Hepatocyte (in vitro differentiated cells): ENCODE measurements at places on chromosomes 5 and 9. TPM values are rescaled to one million over a fixed set of nuclear protein-coding genes. Genes with fewer than 3 reads are reported as not detected.

Gene NDUFS4
- 117 and 150 TPM in 2 replicates for polyA plus RNA-seq

Gene ACOT12
- 2.9 and 5.3 TPM in 2 replicates for polyA plus RNA-seq

Gene MYOT
- polyA plus RNA-seq = not detected in 2 replicates

Gene DENND1A
- 28.0 and 28.9 TPM in 2 replicates for polyA plus RNA-seq

Gene KIAA0825
- 2.1 and 2.7 TPM in 2 replicates for polyA plus RNA-seq

Gene SPATA31C1
- not detected in 2 replicates for polyA plus RNA-seq

Gene APBA1
- polyA plus RNA-seq = 1.2 and 1.5 TPM in 2 replicates

Gene GPR150
- polyA plus RNA-seq = 1.0 and 1.3 TPM in 2 replicates

Gene ESM1
- 0.16 and 1.5 TPM in 2 replicates for polyA plus RNA-seq

Gene NPR3
- 3.6 and 6.9 TPM in 2 replicates for polyA plus RNA-seq

- DNase-seq = no peak
- peak overlapping the region; percentile 39 for H3K27ac ChIP-seq
- H3K4me1 ChIP-seq = peaks cover 41% of the 10 kb centered on the region
- H3K4me3 ChIP-seq = no peak overlapping the region
- peaks cover 13% of the 10 kb centered on the region for H3K27me3 ChIP-seq
Measured at GRCh38 chr5:132808866-132809265, 4.2 kb upstream of the SOWAHA start.

GRCh38 chr5:142797420-142797819 is 27.2 kb downstream of the ARHGAP26 start:
- H3K36me3 ChIP-seq = no peaks in the 10 kb centered on the region
- H3K4me1 ChIP-seq = peaks cover 18% of the 10 kb centered on the region
- H3K27me3 ChIP-seq = no peaks in the 10 kb centered on the region
- no peak overlapping the region for H3K27ac ChIP-seq
- DNase-seq = no peak
- no peak overlapping the region for H3K4me3 ChIP-seq

GRCh38 chr9:133370685-133371084 is 5.2 kb downstream of the SURF4 start:
- H3K27me3 ChIP-seq = no peaks in the 10 kb centered on the region
- DNase-seq = no peak
- H3K4me1 ChIP-seq = peaks cover 38% of the 10 kb centered on the region
- no peaks in the 10 kb centered on the region for H3K36me3 ChIP-seq
- H3K4me3 ChIP-seq = no peak overlapping the region

- no peak overlapping the region for H3K27ac ChIP-seq
- no peak overlapping the region for H3K4me3 ChIP-seq
- H3K36me3 ChIP-seq = no peaks in the 10 kb centered on the region
- H3K27me3 ChIP-seq = no peaks in the 10 kb centered on the region
- DNase-seq = no peak
Measured at GRCh38 chr5:135235551-135236227, 163.3 kb downstream of the MACROH2A1 start.

GRCh38 chr5:110840347-110840960 is 101.6 kb downstream of the SLC25A46 start:
- no peak overlapping the region for H3K4me3 ChIP-seq
- no peak for DNase-seq
- no peak overlapping the region for H3K27ac ChIP-seq
- no peaks in the 10 kb centered on the region for H3K27me3 ChIP-seq

DNA sequence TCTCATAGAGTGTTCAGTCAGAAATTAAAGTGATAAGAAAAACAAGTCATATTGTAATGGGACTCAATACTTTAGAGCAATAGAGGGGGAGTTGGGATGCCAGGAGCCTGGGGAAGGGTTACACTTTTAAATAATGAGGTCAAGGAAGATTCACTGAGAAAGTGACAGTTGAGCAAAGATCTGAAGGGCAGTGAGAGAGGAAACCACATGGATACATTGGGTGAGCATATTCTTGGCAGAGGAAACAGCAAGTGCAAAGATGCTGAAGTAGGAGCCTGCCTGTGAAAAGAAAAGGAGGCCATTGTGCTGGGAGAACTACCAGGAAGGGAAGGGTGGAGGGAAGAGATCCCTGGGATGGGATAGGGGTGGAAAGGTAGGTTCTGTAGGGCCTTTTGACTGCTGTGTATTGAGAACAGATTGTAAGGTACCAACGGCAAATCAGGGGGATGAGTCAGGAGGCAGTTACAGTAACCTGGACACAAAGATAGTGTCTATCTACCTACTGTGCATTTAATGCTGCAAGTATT is 79.4 kb downstream of the PAM start:
- H3K36me3 ChIP-seq = no peaks in the 10 kb centered on the region
- H3K27ac ChIP-seq = no peak overlapping the region
- DNase-seq = no peak
- no peak overlapping the region for H3K4me3 ChIP-seq

DNA sequence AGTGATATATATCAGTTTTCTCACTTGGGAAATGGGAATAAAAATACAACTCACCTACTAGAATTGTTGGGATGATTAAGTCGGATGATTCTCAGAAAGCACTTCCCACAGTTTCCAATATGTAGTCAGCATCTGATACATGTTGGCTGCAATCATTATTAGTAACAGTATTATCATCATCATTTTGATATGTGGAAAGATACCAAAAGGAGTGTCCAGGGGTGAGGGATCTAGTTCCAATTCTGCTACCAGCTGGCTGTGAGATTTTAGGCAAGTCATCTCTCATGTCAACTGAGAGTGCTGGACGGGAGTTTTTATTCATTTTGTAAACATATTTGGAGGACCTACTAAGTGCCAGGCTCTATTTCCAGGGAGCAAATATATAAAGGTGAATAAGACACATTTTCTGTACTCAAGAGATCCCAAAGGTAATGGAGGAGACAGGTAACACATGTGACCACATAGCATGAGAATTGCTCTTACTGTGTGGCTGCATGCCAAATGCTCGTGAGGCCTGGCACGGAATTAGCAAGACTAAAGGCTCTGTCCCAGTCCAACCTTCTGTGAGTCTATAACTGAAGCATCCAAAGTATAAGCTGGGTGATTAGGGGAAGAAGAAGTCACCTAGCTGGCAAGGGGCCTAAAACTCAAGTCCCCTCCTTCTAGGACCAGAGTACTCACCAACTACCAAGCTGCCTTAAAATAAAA is 83.0 kb downstream of the GRIA1 start:
- no peaks in the 10 kb centered on the region for H3K4me1 ChIP-seq
- no peak overlapping the region for H3K4me3 ChIP-seq
- H3K36me3 ChIP-seq = no peaks in the 10 kb centered on the region
- H3K27ac ChIP-seq = no peak overlapping the region
- H3K27me3 ChIP-seq = no peaks in the 10 kb centered on the region

- DNase-seq = no peak
- no peak overlapping the region for H3K27ac ChIP-seq
- no peak overlapping the region for H3K4me3 ChIP-seq
Measured at GRCh38 chr5:144087576-144087975, 82.9 kb downstream of the YIPF5 start.

GRCh38 chr9:132408521-132408920 is 1.5 kb upstream of the CFAP77 start:
- peaks cover 40% of the 10 kb centered on the region for H3K27me3 ChIP-seq
- DNase-seq = peak; percentile 22
- no peak overlapping the region for H3K27ac ChIP-seq
- H3K36me3 ChIP-seq = no peaks in the 10 kb centered on the region
- peaks cover 22% of the 10 kb centered on the region for H3K4me1 ChIP-seq

GRCh38 chr9:30035761-30036160 is 2348.7 kb upstream of the ACO1 start:
- DNase-seq = no peak
- H3K27ac ChIP-seq = no peak overlapping the region
- H3K4me3 ChIP-seq = no peak overlapping the region
- no peaks in the 10 kb centered on the region for H3K27me3 ChIP-seq
- no peaks in the 10 kb centered on the region for H3K36me3 ChIP-seq

GRCh38 chr9:86721843-86722705 is 225.2 kb downstream of the GAS1 start:
- H3K4me1 ChIP-seq = peaks cover 13% of the 10 kb centered on the region
- no peaks in the 10 kb centered on the region for H3K27me3 ChIP-seq
- DNase-seq = peak; percentile 57
- H3K36me3 ChIP-seq = no peaks in the 10 kb centered on the region

DNA sequence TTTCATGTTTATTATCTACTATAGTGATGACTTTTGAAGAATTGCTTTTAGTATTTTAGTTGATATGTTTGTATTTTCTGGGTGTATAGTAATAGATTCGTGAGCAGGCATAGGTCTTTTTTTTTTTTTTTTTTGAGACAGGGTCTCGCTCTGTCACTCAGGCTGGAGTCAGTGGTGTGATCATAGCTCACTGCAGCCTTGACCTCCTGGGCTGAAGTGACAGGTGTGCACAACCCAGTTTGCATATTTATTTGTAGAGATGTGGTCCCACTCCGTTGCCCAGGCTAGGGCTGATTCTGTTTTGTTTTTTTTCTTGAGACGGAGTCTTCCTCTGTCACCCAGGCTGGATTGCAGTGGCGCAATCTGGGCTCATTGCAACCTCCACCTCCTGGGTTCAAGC is 11.9 kb downstream of the ERBIN start:
- DNase-seq = no peak
- no peaks in the 10 kb centered on the region for H3K36me3 ChIP-seq

DNA sequence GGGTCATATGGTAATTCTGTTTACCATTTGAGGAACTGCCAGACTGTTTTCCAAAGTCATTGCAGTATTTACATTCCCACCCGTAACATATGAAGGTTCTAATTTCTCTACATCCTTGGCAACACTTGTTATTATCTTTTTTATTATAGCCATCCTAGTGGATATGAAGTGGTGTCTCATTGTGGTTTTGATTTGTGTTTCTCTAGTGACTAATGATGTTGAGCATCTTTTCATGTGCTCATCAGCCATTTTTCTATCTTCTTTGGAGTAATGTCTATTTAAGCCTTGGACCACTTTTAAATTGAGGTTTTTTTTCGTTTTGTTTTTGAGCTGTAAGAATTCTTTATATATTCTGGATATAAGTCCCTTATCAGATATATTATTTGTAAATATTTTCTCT is 132.8 kb upstream of the RUSC2 start:
- DNase-seq = no peak
- H3K27me3 ChIP-seq = no peaks in the 10 kb centered on the region
- no peak overlapping the region for H3K27ac ChIP-seq
- no peaks in the 10 kb centered on the region for H3K36me3 ChIP-seq

DNA sequence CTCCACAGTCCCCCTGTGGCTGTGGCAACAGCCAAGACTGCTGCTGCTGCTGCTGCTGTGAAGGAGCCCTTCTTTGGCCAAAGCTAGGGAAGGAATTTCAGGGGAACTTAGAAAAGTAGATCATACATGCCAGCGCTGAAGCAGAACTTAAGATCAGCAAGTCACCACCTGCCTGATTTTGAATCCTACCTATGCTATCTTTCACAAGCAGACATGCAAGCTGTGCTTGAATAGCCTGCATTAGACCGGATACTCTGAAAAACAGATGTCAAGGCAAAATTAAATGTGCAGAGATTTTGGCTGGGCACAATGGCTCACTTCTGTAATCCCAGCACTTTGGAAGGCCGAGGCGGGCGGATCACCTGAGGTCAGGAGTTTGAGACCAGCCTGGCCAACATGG is 99.3 kb upstream of the ZNF366 start:
- no peak for DNase-seq
- H3K4me1 ChIP-seq = peaks cover 17% of the 10 kb centered on the region
- H3K27ac ChIP-seq = no peak overlapping the region
- no peaks in the 10 kb centered on the region for H3K27me3 ChIP-seq
- H3K36me3 ChIP-seq = no peaks in the 10 kb centered on the region

GRCh38 chr9:120918931-120919842 is 7.4 kb downstream of the TRAF1 start:
- no peak for DNase-seq
- no peak overlapping the region for H3K4me3 ChIP-seq
- H3K4me1 ChIP-seq = peaks cover 58% of the 10 kb centered on the region
- H3K27me3 ChIP-seq = no peaks in the 10 kb centered on the region
- no peaks in the 10 kb centered on the region for H3K36me3 ChIP-seq

- no peak for DNase-seq
- H3K36me3 ChIP-seq = no peaks in the 10 kb centered on the region
- peaks cover 56% of the 10 kb centered on the region for H3K4me1 ChIP-seq
- H3K4me3 ChIP-seq = no peak overlapping the region
- no peak overlapping the region for H3K27ac ChIP-seq
- H3K27me3 ChIP-seq = no peaks in the 10 kb centered on the region
Measured at GRCh38 chr5:150578781-150579461, 61.5 kb upstream of the SYNPO start.

DNA sequence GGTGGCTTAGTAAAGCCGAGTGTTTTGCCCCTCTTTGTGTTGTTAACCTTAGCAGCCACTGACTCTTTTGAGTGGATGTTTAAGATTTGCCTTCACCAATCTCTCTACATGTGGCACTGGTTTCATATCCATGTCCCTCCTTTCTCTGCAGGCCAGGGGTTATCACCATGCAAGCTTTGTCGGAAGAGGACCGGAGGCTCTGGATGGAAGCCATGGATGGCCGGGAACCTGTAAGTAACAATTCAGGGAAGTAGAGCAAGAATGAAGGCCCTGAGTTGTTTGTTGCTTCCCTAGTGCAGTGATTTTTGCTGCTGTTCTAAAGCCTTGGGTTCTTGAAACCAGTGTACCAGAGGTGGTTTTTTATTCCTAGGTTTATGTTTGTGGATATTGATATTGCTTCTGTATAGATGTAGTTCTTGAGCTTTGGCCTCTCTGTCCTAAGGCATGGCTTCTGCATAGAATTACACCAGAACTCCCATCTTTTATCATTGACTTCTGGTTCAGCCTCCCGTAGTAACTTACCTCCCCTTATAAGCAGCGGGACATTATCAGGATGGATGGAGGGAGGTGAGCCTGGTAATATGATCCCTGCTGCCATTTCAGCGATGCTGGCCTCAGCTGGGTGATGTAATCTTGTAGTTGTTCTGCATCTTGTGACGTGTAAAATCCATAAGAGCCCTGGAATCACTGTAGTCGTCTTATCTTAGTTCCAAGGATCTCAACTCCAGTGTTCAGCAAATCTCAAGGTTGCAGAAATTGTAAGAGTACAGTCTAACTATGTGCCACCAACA is 161.9 kb downstream of the ARHGAP26 start:
- no peaks in the 10 kb centered on the region for H3K27me3 ChIP-seq
- H3K4me3 ChIP-seq = no peak overlapping the region
- no peak for DNase-seq
- no peaks in the 10 kb centered on the region for H3K36me3 ChIP-seq
- no peak overlapping the region for H3K27ac ChIP-seq

- H3K4me1 ChIP-seq = no peaks in the 10 kb centered on the region
- no peak overlapping the region for H3K27ac ChIP-seq
- no peaks in the 10 kb centered on the region for H3K27me3 ChIP-seq
- no peaks in the 10 kb centered on the region for H3K36me3 ChIP-seq
- no peak overlapping the region for H3K4me3 ChIP-seq
Measured at GRCh38 chr9:31597977-31598376, 786.5 kb upstream of the ACO1 start.

- H3K27ac ChIP-seq = no peak overlapping the region
- H3K27me3 ChIP-seq = peaks cover 62% of the 10 kb centered on the region
- no peaks in the 10 kb centered on the region for H3K36me3 ChIP-seq
- peaks cover 10% of the 10 kb centered on the region for H3K4me1 ChIP-seq
- no peak for DNase-seq
- peak overlapping the region; percentile 43 for H3K4me3 ChIP-seq
Measured at GRCh38 chr5:115170134-115170928, 623 bp upstream of the TRIM36 start.

- peak; percentile 48 for DNase-seq
- H3K4me1 ChIP-seq = no peaks in the 10 kb centered on the region
- H3K4me3 ChIP-seq = no peak overlapping the region
- no peak overlapping the region for H3K27ac ChIP-seq
Measured at GRCh38 chr9:109182940-109183798, 16.1 kb upstream of the FRRS1L start.
